ENCODE measurements at places on chromosomes 3 and 15.

- no peak for DNase-seq
Measured at GRCh38 chr3:45347315-45348000, 40.9 kb upstream of the LARS2 start.

DNA sequence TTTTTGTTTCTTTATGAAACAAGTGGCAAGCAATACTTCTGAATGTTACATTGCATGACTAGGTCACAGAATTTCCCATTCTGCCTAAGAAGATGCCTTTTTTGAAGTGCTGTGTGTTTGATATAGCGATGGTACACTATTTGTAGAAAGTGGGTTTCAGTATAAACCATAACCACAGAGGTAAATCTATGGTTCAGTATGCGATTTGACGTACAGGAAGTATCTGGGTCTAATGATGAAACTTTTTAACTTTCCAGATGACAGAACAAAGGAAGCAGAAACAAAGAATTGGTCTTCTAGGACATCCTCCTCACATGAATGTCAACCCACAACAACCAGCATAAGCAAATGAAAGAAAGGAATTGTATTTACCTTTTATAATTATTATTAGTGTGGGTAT is 133.4 kb upstream of the BHLHE40 start:
- no peak for DNase-seq

DNA sequence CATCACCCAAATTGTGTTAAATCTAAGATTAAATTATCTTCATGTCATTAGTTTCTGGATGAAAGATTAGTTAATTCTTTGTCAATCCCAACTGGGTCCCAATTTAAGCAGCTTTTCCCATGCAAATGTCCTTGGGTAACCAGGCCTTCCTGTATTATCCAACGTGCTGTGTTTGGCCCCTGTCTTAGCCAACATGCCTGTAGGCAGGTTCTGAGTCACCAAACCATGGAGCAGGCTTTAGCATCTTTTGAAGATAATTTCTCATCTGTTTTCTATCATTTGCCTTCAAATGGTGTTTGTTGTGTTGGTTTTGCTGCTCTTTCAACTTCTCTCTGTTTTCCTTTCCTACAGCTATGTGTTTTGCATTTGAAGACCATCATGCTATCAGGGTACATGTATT is 216.2 kb downstream of the ITPR1 start:
- DNase-seq, result no peak

DNA sequence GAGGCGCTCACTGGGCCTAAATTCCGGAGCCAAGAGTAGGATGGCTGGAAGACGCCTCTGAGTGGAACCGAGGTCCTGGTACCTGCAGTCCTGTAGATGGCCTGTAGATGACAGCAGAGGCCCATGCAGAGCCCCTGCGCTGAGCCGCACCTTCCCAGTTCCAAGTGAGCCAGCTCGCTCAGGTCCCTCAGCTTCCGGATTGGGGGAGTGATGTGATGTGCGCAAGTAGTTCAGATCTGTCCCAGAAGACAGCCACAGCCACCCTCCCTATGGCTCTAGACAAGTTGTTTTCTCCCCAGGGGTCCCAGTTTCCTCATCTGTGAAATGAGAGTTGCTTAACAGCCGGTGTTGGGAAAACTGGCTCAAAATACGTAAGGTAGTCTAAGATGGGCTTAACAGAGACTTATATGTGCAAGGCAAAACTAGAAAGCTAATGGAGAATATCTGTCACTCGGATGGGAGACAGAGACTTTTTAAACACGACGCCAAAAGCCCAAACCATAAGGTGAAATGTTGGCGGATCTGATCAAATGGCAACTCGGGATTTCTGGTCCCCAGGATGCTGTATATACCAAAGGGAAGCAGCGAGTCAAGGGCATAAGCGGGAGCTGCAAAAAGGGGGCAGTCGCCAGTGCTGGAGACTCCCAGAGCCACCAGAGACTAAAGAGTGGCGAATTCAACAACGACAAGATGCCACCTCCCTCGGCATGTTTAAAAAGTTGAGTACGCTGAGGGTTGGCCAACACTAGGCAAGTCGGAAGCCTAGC is 765 bp upstream of the MAPKAPK3 start:
- peak; percentile 77 for DNase-seq

- DNase-seq, result no peak
Measured at GRCh38 chr3:9902372-9903237, at the start of gene IL17RE. IL17RE (plus strand) TSS chr3:9902848; CDS start chr3:9902933, 85 bp downstream.

GRCh38 chr3:80533553-80533952 is 765.8 kb upstream of the ROBO1 start:
- DNase-seq, result no peak

GRCh38 chr3:86793786-86794185 is 197.2 kb downstream of the VGLL3 start:
- peak; percentile 97 for DNase-seq

GRCh38 chr15:69059557-69059943 is 45.1 kb downstream of the NOX5 start:
- DNase-seq, result no peak

DNA sequence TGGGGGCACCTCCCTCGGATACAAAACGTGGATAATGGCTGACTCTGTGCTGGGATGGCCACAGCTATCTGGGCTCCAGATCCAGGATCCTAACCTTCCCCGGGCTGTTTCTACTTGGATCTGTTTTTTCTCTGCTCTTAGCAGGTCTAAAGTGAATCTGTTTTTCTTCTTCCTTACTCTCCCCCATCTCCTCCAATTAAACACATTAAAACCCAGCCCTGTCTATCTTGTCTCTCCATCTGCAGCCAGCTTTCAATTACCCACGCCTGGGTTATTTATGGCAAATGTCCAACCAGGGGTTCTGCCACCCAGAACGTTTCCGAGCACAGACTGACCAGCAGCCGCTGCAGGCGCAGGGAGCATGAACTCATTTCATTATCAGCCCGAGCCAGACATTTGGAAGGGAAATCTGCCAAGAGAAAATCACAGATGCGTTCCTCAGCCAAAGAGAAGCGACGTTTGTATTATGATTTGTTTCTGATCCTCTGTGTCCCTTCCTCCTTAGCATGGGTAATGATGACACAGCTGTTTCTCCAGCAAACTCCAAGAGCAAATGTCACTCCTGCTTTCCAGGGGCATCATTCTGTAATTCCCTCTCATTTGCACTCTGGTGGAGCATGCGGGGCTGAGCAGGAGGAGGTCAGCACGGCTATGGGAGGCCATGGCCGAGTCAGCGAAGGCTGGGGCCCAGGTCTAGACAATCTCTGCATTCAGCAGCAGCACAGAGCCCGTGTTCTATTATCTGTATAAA is 42.0 kb downstream of the UMPS start:
- no peak for DNase-seq

- no peak for DNase-seq
Measured at GRCh38 chr3:128369881-128370642, 96.6 kb downstream of the DNAJB8 start.

DNA sequence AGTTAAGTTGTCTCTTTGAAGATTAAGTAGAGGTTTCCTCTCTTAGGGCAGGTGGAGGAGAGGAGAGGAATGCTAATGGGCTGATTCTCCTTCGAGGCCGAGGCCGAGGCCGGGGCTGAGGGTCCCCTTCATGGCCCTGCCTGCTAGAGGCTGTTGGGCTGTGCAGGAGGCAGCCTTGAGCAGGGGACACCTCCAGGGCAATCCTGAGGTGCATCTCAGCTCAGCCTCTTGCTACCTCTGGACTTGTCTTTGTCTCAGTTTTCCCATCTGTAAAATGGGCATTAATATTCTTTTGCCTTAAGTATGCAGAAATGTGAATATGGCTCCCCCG is 97.7 kb upstream of the PRR20G start:
- DNase-seq, result no peak

- no peak for DNase-seq
Measured at GRCh38 chr3:70753572-70753971, 441.1 kb upstream of the MDFIC2 start.

DNA sequence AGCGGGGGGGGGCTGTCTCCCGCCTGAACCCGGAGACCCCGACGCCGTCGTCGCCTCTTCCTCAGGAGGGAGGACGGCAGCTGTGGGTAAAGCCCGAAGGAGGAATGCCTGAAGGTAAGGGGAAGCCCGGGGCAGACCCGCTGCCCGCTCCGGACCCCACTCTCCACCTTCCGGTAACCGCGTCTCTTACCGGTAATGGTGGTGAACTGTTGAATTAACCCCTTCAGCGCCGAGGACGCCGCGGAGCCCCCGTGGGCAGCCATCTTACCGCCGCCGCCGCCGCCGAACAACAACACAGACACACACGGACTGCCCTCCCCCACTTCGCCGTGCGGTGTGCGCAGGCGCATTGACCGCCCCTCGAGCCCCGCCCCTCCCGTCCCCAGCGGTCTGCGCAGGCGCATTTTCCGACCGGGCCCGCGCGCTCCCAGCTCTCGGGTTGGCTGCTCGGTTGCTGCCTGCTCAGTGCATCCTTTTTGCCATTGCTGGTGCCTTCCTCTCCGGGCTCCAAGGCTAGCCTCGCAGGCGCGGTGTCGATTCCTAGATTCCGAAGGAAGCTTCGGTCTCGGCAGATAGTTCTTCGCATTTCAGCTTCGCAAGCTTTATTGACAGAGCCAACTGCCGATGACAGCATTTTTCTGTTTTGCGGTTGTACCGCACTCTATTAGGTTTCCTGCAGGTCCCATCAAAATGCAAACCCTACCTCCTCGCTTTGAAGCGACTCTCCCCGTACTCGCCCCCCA is at the start of gene UBXN7:
UBXN7 (minus strand) TSS at position 291 of the 743 bp plus-strand sequence; CDS start at position 263, 28 bp downstream.
- peak; percentile 91 for DNase-seq

DNA sequence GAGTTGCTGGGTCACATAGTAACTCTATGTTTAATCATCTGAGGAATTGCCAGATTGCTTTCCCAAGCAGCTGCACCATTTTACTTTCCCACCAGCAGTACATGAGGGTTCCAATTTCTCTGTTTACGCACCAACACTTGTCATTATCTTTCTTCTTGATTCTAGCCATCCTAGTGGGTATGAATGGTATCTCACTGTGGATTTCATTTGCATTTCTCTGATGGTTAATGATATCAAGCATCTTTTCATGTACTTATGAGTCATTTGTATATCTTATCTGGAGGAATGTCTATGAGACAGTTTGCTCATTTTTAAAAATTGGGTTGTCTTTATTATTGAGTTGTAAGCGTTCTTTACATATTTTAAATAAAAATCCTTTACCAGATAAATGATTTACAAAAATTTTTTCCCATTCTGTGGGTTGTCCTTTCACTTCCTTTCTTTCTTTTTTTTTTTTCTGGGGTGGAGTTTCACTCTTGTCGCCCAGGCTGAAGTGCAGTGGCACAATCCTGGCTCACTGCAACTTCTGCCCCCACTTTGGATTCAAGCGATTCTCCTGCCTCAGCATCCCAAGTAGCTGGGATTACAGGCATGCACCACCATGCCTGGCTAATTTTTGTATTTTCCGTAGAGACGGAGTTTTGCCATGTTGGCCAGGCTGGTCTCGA is 8.9 kb upstream of the SGO1 start:
- no peak for DNase-seq

DNA sequence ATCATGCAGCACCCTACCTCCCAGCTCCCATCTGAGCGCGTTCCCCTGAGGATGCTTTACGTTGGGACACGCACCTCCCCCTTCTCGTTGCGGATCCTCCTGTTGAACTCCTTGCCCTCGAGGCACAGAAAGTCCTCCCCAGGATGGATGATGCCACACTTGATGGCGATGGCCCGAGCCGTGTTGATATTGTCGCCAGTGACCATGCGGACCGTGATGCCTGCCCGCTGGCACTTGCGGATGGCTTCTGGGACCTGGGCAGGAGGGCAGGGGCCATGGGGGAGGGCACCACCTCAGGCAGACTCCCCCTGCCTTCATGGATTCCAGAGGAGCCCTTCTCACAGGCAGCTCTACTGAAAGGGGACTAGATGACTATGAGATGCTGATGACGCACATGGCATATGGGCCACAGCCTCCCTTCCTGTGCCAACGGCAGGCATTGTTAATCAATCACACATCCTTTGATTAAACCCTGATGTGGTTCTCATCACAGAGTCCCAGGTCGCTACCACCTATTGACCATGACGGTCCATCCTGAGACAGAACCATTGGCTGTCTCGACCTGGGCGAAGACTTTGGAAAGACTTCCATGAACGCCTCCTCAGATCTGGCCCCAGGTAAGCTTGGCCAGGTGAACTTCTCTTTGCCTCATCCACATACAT is 29.5 kb upstream of the SEC13 start:
- DNase-seq, result no peak

DNA sequence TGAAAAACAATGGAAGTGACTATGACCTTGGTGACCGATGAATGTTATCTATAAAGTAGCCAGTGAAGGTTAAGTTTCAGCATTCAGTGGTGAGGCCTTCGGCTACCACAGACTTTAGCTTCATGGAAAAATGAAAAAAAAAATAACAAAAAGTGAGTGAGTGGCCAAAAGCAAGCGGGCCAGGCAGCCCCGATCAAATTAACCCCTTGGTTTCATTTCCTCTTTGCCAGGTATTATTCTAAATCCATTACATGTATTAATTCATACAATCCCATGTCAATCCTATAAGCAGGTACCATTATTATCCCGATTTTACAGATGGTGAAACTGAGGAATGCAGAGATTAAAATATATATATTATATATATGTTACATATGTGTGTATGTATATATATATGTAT is 21.0 kb upstream of the CHCHD6 start:
- no peak for DNase-seq

DNA sequence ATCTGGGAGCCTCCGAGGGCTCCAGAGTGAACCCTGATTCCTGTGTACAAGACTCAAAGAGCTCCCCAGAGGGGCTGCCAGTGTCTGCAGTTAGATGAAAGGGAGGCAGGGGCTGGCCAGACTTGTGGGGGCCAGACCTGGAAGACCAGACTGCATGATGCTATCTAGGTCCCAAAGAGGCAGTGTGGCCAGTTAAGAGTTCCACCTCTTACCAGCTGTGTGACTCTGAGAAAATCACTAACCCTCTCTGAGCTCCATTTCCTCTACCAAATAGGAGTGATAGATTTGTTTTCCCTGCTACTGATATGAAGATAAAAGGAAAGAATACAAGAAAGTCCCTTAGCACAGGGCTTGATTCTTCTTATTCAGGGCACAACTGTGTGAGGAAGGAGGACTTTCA is 29.0 kb downstream of the ACSBG1 start:
- DNase-seq, result no peak

GRCh38 chr15:54035616-54036015 is 57.4 kb downstream of the UNC13C start:
- no peak for DNase-seq

DNA sequence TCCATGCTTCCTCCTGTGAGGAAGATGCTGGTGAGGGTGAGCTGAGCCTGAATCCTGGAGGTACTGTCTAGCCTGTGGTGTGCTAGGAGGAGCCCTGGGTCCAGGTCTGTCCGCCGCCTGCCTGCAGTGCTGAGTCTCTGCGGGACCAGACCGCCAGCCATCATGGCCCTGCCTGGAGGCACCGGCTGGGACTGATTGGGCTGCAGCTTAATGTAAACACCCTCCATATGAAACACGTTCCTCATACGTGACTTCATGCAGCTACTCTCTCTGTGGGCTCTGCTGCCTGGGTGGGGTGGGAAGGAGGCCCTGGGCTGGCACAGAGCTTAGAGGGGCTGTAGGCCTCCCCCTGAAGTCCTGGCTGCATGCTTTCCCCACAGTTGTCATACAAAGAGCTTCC is 67.4 kb downstream of the FBLN2 start:
- DNase-seq, result no peak

DNA sequence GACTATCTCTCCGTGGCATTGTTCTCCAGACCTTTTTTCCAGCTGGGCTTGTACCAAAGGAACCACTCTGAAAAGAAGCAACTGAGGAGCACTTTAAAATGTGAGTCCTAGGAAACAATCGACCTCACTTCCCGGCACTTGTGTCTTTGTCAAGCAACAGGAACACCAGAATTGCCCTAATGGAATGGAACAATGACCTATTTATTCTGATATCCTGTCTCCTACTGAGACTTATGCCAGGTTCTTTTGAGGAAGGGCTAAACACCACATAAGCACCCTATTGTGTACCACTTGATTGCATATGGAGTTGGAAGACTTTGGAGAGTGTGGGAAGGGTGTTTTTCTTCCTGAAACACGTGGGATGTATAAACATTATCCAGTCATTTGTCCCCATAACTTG is 56.8 kb upstream of the TGFBR2 start:
- no peak for DNase-seq

All from fibroblast of the conjunctiva (primary cell).